Left ventricle myocardium inferior (tissue), 1 donor: ENCODE measurements at places on chromosomes 4 and X.

GRCh38 chr4:130322439-130322838 lies 1226.5 kb downstream of the C4orf33 start:
- no peak overlapping the region for H3K27ac ChIP-seq
- no peak for DNase-seq
- no peaks in the 10 kb centered on the region for H3K4me1 ChIP-seq
- H3K36me3 ChIP-seq = no peaks in the 10 kb centered on the region

- no peaks in the 10 kb centered on the region for H3K4me1 ChIP-seq
- H3K27me3 ChIP-seq = no peaks in the 10 kb centered on the region
- no peaks in the 10 kb centered on the region for H3K36me3 ChIP-seq
- H3K27ac ChIP-seq = no peak overlapping the region
Observed at GRCh38 chr4:172826346-172826745, 342.3 kb upstream of the GALNT7 start.

DNA sequence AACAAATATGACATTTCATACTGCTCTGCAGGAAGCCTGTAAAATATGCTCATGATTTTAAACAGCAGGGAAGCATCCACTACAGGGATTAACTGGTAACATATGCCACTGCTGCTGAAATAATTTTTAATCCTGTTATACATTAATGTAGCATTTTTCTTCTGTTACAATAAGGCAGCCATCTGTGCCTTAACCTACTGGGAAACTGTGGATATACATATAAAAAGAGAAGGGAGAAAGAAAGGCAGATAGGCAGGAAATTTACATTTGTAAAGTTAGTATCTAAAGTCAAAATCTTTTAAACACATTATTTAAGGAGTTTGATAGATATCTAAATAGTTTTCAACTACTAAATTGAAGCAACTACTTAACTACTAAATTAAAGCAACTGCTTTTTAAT lies 514.6 kb upstream of the KLHL4 start:
- H3K4me1 ChIP-seq = no peaks in the 10 kb centered on the region
- H3K27ac ChIP-seq = no peak overlapping the region
- no peak overlapping the region for H3K4me3 ChIP-seq
- DNase-seq = no peak

DNA sequence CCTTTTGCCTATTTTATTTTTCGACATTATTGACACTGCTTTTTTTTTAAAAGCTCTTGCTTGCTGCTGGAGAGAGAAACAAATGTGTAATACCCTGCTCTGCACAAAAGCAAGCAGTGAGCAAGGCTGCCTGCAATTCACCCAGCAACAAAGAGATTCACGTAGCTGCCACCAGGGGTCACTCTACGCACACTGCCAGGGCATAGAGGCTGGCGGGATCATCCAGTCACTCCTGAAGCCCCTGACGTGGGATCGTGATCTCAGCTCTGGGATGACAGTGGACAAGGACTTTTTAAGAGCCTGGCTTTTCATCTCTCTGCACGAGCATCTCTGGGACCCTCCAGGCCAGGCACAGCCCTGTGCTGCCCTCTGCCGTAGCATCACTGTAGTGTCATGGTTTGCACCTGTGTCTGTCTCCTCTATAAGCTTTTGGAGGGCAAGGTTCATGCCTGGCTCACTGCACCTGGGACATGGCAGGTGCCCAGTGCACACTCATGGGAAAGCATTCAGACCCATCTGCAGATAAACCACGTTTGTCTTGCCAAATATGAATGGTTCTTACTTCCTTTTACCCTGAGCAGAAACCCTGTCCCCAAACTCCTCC lies 19.8 kb downstream of the C4orf50 start:
- no peak overlapping the region for H3K27ac ChIP-seq
- H3K36me3 ChIP-seq = no peaks in the 10 kb centered on the region
- no peaks in the 10 kb centered on the region for H3K4me1 ChIP-seq
- no peak overlapping the region for H3K4me3 ChIP-seq

- no peaks in the 10 kb centered on the region for H3K27me3 ChIP-seq
- no peak overlapping the region for H3K27ac ChIP-seq
- H3K4me3 ChIP-seq = no peak overlapping the region
- H3K36me3 ChIP-seq = no peaks in the 10 kb centered on the region
Observed at GRCh38 chrX:39067866-39068265, 266.6 kb downstream of the MID1IP1 start.

- no peak overlapping the region for H3K4me3 ChIP-seq
- no peak for DNase-seq
- H3K27me3 ChIP-seq = no peaks in the 10 kb centered on the region
- H3K36me3 ChIP-seq = no peaks in the 10 kb centered on the region
Observed at GRCh38 chrX:65589304-65589703, 54.7 kb upstream of the LAS1L start.

- H3K36me3 ChIP-seq = peaks cover 9% of the 10 kb centered on the region
- no peaks in the 10 kb centered on the region for H3K27me3 ChIP-seq
- H3K4me1 ChIP-seq = peaks cover 5% of the 10 kb centered on the region
- peak overlapping the region; percentile 63 for H3K4me3 ChIP-seq
- no peak for DNase-seq
- peak overlapping the region; percentile 81 for H3K27ac ChIP-seq
Observed at GRCh38 chrX:47574076-47574546, 8.1 kb upstream of the TIMP1 start.

- no peaks in the 10 kb centered on the region for H3K27me3 ChIP-seq
- H3K36me3 ChIP-seq = no peaks in the 10 kb centered on the region
- H3K27ac ChIP-seq = no peak overlapping the region
- H3K4me1 ChIP-seq = no peaks in the 10 kb centered on the region
Observed at GRCh38 chrX:82092307-82092706, 890.4 kb downstream of the SH3BGRL start.

DNA sequence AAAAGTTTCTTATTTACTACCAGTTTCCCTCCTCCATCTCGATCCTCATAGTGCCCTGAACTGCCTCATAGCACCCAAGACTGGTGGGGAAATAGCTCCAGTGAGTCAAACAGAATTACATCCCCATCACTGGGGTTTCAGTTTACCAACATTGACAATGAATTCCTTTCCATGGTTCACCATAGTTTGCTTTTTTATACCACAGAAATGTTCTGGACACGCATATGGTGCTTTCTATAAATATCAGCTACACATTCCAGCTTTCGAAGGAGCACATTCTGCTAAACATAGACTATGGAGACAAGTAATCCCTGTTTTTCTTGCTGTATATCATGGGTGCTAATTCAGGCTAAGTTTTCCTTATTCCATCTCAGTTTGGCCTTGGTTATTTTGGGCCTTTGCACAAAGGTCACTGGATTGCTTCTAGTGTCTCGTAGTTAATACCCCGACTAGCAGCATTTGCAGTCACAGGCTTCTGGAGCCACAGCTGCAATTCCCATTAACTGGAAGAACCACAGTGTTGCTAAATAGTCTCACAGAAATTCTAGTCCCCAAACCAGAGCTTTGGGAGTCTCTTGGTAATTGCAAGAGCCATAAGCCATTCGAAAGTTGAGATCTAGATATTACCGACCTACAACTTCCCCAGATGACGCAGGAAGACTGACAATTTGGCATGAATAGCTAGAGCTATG lies 53.4 kb upstream of the TRPC3 start:
- H3K4me3 ChIP-seq = no peak overlapping the region
- peak overlapping the region; percentile 8 for H3K27ac ChIP-seq
- no peak for DNase-seq

DNA sequence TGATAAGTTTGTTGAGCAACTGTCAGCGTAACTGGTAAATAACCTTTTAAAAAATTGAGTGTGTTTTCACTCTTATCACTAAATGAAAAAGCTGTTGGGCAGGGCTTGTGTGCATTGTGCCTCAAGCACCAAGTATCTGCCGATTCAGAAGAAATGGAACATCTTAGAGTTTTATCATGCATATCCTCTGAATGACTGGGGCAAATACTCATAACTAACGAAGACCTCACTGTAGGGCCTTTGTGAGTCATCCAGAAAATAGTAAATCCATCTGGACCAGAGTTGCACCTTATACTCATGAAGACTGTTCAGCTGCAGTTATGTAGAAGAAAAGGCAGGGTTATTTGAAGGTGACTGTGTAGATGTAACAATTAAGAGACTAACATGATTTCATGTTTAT lies 222.1 kb downstream of the CAMK2D start:
- H3K4me1 ChIP-seq = peaks cover 78% of the 10 kb centered on the region
- H3K27ac ChIP-seq = peak overlapping the region; percentile 5
- H3K27me3 ChIP-seq = no peaks in the 10 kb centered on the region
- no peaks in the 10 kb centered on the region for H3K36me3 ChIP-seq

- H3K4me1 ChIP-seq = peaks cover 8% of the 10 kb centered on the region
- H3K27ac ChIP-seq = no peak overlapping the region
- DNase-seq = no peak
- no peaks in the 10 kb centered on the region for H3K36me3 ChIP-seq
- no peaks in the 10 kb centered on the region for H3K27me3 ChIP-seq
- no peak overlapping the region for H3K4me3 ChIP-seq
Observed at GRCh38 chr4:110108422-110108821, 90.0 kb downstream of the ELOVL6 start.

GRCh38 chrX:9149501-9150245 lies 115.7 kb upstream of the FAM9B start:
- H3K4me1 ChIP-seq = no peaks in the 10 kb centered on the region
- no peaks in the 10 kb centered on the region for H3K27me3 ChIP-seq
- no peak overlapping the region for H3K4me3 ChIP-seq
- DNase-seq = no peak

GRCh38 chrX:142831961-142832530 lies 193.7 kb upstream of the SPANXN4 start:
- DNase-seq = no peak
- H3K27ac ChIP-seq = no peak overlapping the region
- H3K36me3 ChIP-seq = no peaks in the 10 kb centered on the region
- H3K4me1 ChIP-seq = no peaks in the 10 kb centered on the region

GRCh38 chrX:123324625-123325024 lies 140.5 kb downstream of the GRIA3 start:
- H3K4me3 ChIP-seq = no peak overlapping the region
- DNase-seq = no peak
- H3K27me3 ChIP-seq = no peaks in the 10 kb centered on the region
- no peak overlapping the region for H3K27ac ChIP-seq
- no peaks in the 10 kb centered on the region for H3K36me3 ChIP-seq
- no peaks in the 10 kb centered on the region for H3K4me1 ChIP-seq

- no peak overlapping the region for H3K4me3 ChIP-seq
- H3K27me3 ChIP-seq = no peaks in the 10 kb centered on the region
- H3K27ac ChIP-seq = no peak overlapping the region
Observed at GRCh38 chrX:17692709-17693346, 44.5 kb upstream of the SCML1 start.

DNA sequence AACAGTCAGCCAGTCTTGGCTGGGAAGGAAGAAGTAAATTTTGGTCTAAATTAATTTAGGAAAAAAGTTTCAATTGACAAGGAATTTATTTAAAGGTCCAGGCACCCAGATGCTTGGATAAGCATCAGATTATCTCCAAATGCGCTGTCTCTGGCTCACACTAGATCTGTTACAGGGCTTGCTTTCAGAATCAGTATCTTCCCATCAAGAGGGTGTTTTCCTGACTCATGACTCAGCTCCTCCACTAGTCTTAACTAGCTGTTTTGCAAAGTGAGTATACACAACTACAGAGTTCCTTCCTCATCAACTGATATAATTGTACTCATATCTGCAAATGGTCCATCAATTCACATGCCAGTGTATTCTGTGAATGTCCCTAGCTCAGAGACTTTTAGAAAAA lies 482.1 kb upstream of the CPEB2 start:
- H3K36me3 ChIP-seq = no peaks in the 10 kb centered on the region
- H3K27me3 ChIP-seq = no peaks in the 10 kb centered on the region
- DNase-seq = no peak
- no peaks in the 10 kb centered on the region for H3K4me1 ChIP-seq
- no peak overlapping the region for H3K27ac ChIP-seq
